ENCODE measurements at places on chromosomes 16 and 17. TPM values are rescaled to one million over a fixed set of nuclear protein-coding genes. Genes with fewer than 3 reads are reported as not detected.

DNA sequence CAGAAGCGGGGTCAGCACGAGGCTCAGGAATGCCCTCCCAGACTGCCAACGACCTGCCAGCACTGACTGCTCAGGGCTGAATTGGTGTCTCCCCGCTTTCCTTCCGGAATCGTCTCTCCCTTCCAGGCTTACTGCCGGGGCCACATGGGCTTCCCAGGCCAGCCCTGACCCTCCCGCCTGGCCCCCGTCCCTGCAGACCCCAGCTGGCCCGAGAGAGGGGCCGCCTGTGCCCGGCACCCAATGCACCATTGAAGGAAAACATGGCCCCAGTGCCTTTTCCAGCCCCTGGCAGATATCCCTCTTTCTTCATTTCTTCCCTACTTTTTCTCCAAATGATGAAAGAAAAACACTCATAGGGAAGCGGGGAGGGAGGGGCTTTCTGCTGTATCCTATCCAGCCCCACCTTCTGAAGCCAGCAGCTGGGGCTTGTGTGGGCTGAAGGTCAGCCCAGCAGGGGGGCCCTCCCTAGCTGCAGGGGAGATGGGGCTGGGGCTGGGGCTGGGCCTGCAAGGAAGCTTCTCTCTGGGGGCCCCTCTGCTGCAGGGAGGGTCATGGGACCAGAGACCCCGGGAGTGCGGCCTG lies 25.9 kb downstream of the ZNF469 start:
- no peak overlapping the region for H3K27ac ChIP-seq
- H3K4me1 ChIP-seq = no peaks in the 10 kb centered on the region
- H3K36me3 ChIP-seq = no peaks in the 10 kb centered on the region
- peaks cover 16% of the 10 kb centered on the region for H3K27me3 ChIP-seq

DNA sequence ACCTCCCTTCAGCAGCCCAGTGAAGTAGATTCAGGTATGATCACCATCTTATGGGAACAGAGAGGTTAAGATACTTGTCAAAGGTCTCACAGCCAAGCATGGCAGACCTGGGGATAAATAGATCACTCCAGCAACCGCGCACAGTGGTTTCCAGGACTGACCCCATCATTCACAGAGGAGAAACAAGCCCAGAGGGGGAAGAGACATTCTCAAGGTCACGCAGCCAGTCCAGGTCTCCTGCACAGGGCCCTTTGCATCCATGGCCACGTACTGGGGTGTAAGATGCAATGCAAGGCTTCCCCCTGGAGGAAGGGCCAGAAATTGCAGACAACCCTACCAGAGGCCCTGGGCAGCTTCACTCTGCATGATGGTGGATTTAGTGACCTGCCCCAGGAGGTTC lies 19.9 kb downstream of the TLE7 start:
- no peak overlapping the region for H3K27ac ChIP-seq
- peaks cover 55% of the 10 kb centered on the region for H3K27me3 ChIP-seq
- no peak for DNase-seq
- no peak overlapping the region for H3K4me3 ChIP-seq

DNA sequence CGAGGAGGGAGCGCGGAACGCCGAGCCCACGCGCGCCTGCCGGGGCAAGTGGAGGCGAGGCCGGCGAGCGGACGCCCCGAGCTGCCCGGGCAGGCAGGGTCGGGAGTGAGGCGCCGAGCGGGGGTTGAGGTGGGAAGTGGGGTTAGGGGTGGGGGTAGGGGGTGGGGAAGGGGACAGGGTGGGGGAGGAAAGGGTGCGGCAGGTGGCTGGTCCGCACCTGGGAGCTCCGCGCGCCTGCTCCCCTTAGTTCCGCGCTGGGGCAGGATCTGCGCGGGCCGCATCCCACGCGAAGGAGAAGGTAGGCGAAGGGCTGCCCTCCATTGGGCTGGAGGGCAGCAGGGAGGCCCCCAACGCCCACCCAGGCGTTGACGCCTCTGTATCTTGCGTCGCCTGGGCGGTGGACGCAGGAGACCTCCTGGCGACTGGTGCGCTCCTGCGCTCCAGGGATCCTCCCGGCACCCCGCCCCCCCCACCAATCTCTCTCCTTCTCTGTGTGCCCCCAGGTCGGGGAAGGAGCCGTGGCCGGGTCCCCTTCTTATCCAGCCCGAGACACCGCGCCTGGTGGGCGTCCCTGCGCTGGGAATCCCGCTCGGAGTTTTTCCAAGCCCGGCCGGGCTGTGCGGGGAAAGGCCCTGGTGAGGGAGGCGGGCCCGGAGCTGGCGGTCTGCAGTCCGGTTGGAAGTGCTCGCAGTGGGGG lies 51.3 kb upstream of the AMZ2 start:
- H3K36me3 ChIP-seq = no peaks in the 10 kb centered on the region
- H3K4me1 ChIP-seq = peaks cover 12% of the 10 kb centered on the region
- peaks cover 78% of the 10 kb centered on the region for H3K27me3 ChIP-seq

SLC16A13 gene
- total RNA-seq = 19.6 TPM

MEOX1 gene
- total RNA-seq = 1.1 TPM
